Activated CD4-positive, alpha-beta T cell treated with anti-CD3 and anti-CD28 coated beads, Interleukin-2, amount 50 U/mL, for 4 hours (primary cell): ENCODE measurements at places on chromosomes 1 and 21.

DNA sequence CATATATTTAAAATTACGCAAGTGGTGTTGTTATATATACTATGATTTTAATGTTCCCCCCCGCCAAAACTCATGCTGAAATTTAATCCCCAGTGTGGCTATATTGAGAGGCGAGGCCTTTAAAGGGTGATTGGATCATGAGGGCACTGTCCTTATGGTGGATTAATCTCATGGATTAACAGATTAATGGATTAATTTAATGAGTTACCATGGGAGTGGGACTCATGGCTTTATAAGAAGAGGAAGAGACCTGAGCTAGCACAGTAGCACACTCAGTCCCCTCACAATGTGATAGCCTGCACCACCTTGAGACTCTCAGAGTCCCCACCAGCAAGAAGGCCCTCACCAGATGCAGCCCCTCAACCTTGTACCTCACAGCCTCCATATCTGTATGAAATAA, 34.8 kb downstream of the C1orf198 start:
- no peak for DNase-seq

DNA sequence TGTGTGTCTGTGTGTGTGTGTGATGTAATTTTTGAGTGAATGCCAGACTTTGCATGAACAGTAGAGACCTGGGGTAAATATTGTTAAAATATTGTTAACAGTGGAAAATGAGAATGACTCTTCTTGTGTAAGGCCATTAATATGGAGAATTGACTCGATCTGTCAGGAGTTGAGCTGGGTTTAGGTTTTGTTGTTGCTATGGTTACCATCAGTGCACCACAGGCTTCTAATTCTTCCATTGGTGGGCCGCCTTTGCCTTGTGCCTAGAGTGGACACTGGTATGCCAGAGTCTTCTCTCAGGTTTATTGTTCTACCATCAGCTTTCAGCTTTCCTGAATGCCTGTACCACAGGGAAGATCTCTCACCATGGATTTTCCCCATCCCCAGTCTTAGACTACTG, 10.0 kb upstream of the NHLH2 start:
- no peak for DNase-seq

DNA sequence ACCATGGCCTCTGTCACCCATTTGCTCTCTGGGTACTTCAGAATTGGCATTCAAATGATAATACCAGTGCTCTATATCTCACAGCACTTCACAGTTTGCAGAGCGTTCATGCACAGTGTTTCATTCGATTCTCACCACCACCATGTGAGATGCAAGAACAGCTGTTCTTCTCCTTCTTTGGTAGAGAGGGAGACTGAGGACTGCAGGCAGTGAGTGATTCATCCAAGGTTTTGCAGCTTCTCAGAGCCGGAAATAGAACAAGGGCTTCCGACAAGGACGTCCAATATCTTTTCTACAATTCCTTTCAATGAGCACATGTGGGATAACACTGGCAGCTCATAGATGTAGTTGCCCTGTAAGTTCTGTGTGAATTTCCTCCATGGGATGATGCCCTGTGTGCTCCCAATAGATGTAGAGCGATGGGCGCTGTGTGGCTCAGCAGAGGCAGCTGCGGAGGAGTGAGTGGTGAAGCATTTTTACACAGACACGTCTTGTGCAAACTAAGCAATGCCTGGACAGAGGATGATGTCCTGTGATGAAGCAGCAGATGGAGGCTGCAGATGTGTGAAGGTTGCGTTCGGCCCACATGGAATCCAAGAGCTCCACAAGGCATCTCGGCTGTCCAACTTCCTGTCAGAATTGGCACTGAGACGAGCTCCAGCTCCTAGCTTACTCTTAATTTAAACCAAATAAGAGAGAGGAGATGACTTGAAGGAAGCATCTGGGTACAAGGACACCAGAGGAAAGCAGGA, 24.9 kb downstream of the MT1HL1 start:
- DNase-seq = no peak

DNA sequence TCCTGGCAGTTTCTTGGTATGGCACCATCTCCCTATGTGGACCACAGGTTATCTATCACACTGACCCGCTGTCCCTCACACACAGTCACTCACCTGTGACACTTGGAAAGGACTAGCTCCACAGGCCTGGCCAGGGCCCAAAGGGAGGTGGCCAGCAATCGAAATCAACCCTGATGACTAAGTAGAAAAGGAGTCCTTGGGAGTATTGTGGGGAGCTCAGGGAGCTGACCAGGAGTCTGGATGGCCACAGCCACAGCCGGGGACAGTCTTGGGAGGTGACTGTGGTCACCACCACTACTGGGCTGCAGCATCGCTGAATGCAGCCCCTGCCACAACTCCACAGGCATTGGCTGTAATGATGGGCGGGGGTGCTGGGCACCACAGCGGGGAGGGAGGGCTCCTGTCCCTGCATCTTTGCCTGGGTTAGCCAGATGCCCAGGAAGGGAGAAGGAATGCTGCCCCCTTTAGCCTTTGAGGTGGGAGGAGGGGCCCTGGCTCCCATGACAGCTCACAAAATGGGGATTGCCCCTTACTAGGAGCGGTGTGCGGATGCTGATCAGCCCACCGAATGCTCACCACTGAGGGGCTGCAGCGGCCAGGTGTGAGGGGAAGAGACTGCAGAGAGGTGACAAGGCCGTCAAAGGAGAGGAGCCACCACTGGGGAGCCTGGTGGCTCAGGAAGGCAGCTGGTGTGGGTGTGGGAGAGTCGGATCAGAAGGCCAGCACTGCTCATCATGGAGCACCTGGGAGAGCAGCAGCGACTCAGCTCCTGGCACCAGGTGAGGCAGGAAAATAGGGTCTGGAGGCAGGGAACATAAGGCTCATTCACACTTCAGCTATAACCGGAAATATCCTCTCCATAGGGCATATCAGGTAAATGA, 61.3 kb downstream of the H3-3A start:
- no peak for DNase-seq

- no peak for DNase-seq
Observed at GRCh38 chr1:231601824-231602672, 24.5 kb upstream of the DISC1 start.

- DNase-seq = no peak
Observed at GRCh38 chr1:222181191-222181590, 366.7 kb downstream of the HHIPL2 start.

- no peak for DNase-seq
Observed at GRCh38 chr1:36607263-36607651, 124.5 kb upstream of the CSF3R start.

GRCh38 chr1:110686188-110686587, 11.4 kb upstream of the KCNA3 start:
- no peak for DNase-seq

DNA sequence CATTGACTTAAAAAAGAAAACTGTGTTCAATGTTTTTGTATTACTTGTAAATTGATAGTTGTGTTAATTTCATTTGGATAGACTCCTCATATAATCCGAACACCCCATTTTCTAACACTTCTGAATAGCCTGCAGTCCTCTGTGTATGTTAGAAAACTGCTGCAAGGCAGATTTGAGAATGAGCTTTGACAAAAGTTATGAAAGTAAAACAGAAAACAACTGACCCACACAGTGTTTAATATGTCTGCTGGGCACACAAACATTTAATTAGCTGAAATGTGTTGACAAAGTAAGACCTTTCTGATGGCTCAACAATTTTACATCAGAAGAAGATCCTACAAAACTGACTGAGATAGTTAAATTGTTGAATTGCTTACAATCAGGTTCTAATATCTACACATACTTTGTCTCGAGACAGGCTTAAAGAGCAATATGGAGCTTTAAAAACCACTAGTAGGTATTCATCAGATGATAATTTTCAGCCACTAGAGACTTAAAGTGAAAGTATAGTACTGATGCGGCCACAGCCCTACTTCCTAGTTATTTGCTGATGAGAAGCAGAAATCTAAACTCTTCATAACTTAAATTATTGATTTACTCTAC, 40.0 kb upstream of the PRMT6 start:
- DNase-seq = no peak

DNA sequence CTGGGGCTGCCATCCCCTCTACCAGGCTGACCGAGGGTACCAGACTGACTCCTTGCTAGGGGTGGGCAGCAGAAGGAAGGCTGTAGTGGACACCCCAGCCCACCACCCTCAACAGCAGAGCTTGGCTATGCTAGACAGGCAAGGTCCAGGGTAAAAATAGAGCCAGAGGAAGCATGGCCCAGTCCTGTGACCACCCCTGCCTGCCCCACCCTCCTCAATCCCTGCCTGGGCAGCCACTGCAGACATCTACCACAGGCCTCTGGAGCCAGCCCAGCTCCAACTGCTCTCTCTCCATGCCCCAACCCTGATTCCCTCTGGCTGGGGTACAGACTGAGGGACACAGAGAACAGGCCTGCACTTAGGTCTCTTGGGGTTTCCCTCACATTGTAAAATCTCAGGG, 1.7 kb downstream of the S100A1 start:
- no peak for DNase-seq

DNA sequence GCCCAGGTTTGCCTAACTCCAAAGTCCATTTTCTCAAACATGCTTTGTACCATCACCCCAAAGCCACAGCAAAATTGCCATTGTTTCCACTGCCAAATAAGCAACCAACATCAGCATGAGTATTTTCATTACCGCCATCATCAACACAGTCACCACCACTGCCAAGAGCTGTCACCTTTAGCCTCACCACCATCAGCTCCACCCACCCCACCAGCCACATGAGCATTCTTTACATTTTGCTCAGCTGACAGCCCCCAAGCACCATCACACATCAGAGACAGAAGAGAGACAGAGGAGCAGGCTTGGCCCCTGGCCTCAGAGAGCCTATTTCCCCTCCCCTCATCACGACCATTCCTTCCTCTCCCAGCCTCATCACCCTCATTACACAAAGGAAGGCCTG, 42.7 kb downstream of the TAS1R2 start:
- no peak for DNase-seq

DNA sequence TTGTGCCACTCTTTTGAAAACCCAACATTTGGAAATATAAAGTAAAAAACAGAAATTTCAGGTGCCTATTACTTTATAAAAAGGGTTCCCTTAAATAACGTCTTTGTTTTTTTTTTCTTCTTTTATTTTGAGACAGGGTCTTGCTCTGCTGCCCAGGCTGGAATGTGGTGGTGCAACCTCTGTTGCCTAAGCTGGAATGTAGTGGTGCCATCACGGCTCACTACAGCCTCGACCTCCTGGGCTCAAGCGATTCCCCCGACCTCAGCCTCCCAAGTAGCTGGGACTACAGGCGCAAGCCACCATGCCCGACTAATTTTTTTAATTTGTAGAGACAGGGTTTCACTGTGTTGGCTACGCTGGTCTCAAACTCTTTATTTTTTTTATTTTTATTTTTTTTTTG, 110.2 kb upstream of the HNRNPU start:
- DNase-seq = no peak

GRCh38 chr1:71464016-71464415, 383.2 kb upstream of the ZRANB2 start:
- no peak for DNase-seq

DNA sequence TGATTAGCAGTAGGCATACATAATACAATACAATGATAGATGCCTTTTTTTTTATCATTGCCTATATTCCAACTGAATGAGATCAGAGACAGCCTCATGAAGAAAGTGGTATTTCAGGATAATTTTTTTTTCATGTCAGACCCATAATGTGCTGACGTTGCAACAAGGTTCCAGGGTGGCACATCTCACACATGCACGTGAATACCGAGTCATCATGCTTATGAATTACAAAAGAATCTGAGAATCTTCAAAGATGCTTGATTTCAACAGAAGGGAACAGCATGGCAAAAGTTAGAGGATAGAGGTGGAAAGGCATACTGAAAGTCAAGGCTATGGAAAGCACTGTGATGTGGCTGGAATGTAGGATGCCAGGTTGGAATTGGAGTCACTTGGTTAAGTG, 5.0 kb upstream of the RNF11 start:
- DNase-seq = no peak

DNA sequence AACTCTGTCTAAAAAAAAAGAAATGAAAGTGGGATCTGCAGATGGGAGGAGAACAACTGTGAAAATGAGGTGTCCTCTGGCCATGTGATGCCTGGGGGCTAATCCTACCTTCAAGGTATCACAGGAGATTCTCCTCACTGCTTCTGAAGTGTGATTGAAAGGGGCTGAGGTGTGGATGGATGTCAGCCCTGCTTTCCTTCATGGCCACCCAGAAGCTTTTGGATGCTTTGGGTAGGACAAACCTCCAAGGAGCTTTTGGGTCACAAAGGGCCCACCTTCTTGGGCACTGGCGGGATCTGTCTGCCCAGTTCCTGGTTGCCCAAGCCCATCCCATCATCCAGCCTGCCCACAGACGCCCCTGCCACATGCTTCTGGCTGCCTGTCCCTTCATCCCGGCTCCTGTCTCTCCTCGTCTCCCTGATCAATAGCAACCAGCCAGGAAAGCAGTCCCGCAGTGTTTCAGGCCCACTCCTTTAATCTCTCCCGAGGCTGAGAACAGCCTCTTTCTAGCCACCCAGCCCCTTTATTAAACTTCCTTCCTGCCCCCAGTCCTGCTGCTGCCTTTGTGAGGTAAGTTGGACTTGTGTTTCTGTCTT, 87.2 kb downstream of the MAN1C1 start:
- no peak for DNase-seq

DNA sequence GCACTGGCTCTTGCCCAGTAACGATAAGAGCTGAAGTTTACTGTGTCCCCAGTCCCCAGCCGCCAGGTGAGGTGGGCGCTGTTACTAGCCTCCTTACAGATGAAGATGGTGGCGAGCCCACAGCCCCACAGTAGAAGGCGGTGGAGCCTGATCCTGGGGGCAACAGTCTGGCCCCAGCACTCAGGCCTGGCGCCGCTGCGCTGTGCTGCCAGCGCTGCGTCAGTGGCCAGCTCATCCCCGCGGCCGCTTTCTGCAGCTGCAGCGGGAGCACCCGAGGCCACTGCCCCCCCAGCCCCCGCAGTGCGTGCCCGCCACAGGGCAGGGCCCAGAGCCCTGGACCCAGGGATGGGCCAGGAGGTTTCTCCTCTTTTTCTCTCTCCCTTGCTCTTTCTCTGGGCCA, 13.3 kb downstream of the H6PD start:
- DNase-seq = no peak

- DNase-seq = no peak
Observed at GRCh38 chr1:153795330-153795837, 20.2 kb downstream of the SLC27A3 start.

DNA sequence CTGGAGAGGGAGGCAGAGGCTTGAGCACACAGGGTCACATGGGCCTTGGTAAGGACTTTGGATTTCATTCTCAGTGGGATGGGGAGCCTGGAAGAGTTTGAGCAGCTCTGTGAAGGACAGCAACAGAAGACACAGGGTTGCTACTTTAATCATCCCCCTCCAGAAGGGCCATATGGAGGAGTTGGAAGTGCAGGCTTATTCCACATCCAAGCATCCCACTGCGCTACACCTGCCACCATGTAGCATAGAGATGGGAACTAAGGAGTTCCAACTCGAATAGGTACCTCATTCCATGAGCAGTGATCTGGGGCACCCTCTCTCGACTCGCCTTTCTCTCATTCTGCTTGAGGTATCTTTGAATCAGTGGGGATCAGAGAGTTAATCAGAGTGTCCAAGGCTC, 54.0 kb upstream of the CTTNBP2NL start:
- DNase-seq = no peak

GRCh38 chr1:30637183-30637980, 86.0 kb downstream of the MATN1 start:
- DNase-seq = no peak

GRCh38 chr1:70583522-70583921, 172.5 kb downstream of the CTH start:
- DNase-seq = no peak

GRCh38 chr1:32886004-32886827, at the start of gene HPCA:
HPCA (plus strand) TSS chr1:32886491; CDS start chr1:32888899, 2,408 bp downstream.
- no peak for DNase-seq

GRCh38 chr21:36408568-36408967, 23.4 kb downstream of the CHAF1B start:
- no peak for DNase-seq
